ENCODE measurements at places on chromosomes 4 and X.

DNA sequence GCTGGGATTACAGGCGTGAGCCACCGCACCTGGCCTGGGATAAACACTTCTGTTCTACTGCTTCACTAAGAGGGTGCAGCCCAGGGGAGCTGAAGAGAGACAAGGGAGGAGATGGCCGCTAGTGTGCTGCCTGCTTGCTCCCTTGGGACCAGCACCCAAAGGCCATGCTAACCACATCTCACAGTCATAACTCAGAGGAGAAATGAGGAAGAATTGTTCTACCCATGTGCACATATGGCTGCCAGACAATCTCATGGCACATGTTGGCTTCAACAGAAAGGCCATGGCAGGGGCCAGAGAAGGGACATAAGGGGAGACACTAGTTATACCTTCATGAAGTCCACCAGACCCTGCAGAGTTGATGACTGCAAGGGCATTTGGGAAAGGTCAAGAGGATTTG, 22.4 kb downstream of the CLDN22 start:
- no peak for DNase-seq

DNA sequence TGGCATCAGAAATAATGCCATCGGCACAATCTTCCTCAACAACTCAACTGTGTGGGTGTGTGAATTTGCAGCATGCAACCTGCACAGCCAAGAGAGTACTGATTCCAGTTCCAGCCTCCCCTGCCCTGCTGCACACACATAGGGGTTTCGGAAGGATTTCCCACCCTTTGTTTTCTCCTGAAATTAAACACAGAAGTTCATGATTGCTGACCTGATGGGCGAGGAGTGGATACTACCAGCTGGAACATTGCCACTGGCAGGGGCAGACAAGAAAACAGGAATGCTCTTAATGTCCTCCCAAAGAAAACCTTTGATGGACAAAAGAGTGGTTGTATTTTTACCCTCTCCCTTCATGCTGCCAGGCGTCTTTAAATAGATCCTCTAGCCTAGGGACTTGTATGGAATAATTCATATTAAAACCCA, 4.8 kb downstream of the NDP start:
- no peak for DNase-seq

GRCh38 chr4:79977131-79977840, 95.7 kb downstream of the ANTXR2 start:
- DNase-seq = no peak

- no peak for DNase-seq
These were observed 5.0 kb downstream of the CXXC4 start for GRCh38 chr4:104489731-104490095.

- DNase-seq = no peak
These were observed 880 bp upstream of the LONRF3 start for GRCh38 chrX:118973389-118974087.

- DNase-seq = no peak
These were observed 200.6 kb upstream of the RBPJ start for GRCh38 chr4:26120098-26120825.

DNA sequence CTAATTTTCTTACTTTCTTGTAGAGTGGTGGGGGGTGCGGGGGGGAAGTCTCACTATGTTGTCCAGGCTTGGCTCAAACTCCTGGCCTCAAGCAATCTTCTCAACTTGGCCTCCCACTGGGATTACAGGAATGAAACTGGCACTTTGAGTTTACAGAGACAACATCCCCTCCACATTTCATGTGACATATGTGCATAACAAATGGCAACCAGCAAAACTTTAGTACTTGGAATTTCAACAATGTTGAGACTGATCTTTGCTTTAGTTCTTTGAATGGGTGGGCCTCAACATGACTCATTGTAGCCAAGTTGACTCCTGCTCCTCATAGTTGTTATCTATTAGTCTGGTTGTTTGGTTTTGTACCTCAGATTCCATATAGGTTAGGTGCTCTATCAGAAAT, 11.4 kb upstream of the FMR1 start:
- no peak for DNase-seq

- no peak for DNase-seq
These were observed 108.6 kb downstream of the APOOL start for GRCh38 chrX:85112293-85112692.
